ENCODE measurements at places on chromosomes 12 and 14.

DNA sequence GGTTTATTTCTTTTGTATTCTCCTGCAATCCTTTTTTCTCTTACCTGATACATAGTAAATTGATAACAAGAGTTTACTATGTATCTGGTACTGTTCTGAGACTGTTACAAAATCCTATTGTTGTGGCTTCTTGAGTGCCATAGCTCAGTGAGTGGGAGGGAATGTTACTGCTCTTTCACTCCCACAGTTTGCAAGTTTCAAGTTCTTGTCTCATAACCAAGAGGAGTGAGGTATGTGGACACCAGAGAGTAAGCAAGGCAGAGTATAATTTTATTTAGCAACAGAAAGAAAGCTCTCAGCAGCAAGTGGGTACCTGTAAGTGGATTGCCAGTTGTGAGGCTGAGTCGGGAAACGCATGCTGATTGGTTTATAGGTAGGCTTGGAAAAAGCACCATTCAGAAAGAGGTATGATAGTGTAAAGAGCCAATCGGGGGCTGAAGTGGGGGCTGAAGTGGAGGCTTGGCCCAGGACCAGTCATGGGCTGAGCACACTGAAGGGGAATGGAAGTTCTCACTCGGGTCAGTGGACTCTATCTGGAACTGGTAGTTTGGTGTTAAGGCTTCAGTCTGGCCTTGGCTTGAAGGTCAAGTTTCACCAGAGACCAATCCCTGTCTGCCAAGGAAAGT is 850.8 kb downstream of the TMTC2 start:
- no peak for DNase-seq

DNA sequence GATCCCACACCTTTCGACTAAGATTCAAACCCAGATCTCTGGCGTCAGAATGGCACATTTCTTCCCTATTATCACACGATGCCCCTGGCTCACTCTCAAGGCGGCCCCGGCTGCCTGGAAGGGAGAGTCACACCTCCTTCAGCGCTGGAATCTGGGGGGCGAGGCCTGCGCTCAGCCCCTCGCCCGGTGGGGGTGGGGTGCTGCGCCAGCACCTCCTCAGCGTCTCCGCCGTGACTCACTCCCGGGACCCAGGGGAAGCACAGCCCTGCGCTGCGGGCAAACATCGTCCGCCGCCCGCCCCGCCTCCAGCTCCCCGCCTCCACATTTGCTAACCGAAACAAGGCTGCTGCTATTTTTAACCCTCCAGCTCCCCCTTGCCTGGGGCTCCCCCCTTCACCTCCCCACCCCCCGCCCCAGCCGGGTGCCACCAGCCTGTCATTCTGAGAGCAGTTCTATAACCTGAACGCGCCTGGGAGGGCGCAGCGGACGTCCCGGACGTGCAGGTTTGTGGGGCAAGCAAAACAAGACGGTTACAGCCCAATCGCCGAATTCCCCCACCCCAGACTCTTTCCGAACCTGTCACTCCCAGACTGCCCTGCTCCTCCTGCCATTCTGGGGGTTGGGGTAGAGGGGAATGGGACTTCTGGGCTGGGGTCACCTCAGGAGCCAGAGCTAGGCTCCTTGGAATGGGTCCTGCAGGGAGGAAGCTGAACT is 6.7 kb downstream of the HDAC7 start:
- peak; percentile 85 for DNase-seq

DNA sequence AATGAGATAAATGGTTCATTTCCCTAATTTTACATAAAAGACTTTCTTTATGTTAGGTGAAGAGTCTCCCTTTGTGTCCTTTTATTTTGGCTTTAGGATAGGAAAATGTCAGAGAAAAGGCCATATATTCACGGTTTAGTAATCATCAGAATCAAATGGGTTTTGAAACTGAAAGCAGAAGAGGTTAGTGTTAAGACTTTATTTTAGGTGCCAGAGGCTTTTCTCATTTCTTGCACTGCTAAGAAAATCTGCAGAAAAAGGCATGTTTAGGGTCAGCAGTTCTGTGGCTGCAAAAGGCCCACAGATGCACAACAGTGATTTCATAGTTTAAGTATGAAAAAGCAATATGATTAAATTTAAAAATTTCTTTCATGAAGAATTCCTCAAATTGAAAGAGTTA is 80.4 kb upstream of the SINHCAF start:
- DNase-seq = no peak

DNA sequence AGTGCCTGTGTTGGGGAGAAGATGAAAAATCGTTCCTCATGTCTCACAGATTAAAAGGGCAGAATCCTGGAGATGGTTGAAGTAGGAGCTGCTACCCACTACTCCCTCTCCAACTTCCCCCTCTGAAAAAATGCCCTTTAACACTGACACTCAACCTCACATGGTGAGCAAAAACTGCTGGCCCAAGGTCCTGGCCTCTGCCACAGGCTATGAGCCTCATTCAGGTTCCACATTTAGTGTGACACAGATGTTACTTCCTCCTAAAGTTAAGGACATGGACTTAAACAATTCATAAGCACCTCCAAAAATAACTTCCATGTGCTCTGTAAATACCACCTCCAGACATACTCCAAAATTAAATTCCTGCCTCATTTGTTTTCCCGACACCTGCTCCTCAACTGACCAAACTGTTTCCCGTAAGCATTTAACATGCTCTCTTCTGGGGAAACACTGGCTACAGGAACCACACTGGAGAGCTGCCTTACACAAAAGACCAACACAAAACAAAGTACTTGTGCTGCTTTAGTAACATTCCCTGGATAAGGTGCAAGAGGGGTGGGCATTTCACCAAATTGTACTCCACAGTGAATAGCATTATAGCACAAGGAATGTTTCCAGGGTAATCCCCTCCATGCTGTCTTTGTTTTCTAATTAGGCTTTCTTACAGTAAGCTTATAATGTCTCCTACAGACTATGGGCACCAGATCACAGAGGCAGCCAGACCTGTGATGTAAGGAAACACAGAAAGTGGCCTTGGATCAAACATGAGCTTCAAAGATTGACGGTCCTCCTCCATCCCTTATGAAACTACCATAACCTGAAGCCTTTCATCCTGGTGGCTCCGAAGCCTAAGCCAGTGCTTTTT is 57.0 kb downstream of the PHLDA1 start:
- DNase-seq = no peak

GRCh38 chr14:77808250-77808649 is 8.3 kb downstream of the ADCK1 start:
- DNase-seq = no peak

GRCh38 chr12:30908722-30909348 is 17.7 kb upstream of the TSPAN11 start:
- DNase-seq = no peak

- no peak for DNase-seq
Observed at GRCh38 chr12:56034586-56035332, 7.0 kb upstream of the RPS26 start.

DNA sequence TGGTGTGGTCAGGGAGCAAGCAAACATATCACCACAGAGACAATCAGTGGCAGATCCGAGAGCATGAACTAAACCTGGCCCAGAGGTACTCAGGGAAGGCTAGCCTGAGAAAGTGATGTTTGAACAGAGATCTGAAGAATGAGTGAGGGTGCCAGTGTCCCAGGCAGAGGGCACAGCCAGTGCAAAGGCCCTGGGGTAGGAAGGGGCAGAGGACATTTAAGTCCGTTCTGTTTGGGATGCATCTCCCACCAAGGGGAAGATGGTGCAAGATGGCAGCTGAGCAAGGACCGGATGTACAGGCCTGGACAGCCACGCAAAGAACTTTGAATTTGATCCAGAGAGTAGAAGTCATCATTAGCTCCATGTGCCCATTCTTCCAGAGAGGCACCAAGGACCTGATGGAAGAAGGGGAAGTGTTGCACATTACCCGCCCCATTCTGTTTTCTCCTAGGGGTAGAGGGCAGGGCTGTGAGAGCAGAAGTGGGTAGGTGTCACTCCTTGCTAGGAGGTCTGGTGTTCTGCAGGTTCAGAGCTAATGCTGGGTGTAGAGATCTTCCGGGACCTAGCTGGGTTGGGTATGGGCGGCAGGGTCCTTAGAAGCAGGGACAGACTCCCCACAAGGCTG is 3.9 kb downstream of the DTX1 start:
- DNase-seq = no peak

DNA sequence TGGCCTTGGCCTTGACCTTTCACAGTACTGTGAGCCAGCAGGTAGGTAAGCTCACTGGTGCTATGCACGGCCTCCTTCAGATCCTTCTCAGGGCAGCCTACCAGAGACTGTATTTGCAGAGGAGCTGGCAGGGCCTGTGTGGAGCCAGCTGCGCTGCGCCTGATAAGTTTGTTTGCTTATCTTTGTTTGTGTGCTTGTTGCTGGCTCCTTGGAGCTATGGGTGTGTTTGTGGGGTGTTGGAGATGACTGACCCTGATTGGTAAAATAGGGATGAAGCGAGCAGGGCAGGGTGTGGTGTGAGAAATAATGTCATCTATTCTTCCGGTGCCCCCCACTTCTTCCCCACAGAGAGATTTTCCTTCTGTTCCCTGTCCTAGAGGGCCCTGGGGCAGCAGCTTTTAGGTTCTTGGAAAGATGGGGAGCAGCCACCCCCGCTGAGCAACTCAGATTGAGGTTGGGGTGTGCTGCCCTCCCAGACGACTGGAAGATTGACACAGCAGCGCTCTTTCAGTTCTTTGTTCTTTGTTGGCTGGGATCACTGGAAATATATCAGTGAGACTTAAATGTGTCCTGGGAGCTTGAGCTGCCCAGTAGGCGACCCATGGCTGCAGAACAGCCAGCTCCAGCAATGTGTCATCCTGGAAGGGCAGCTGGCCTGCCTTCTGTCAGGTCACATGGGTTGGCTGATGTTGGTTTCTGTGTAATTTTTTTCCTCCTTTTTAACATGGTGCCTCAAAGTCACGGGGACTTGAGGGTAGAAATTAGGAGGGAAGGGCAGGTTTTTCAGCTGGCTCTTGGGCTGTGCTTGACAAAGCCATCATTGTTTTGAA is 19.6 kb downstream of the MLXIP start:
- no peak for DNase-seq

DNA sequence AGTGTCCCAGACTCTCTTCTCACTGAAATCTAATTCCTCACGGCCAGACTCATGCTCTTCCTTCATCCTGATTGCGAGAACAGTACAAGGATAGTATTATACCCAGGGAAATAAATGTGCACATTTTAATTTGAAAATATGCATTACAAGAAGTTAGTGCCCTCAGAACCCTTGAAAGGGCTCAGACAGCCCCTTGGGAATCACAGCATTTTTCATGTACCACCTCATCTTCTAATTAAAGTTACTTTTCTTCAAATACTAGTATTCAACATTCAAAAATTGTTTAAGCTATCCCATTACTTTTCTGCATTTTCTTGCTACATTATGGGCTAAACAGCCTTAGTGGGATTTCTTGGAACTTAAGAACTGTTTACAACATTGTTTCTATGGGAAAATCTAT is 1.7 kb upstream of the APPL2 start:
- DNase-seq = no peak

GRCh38 chr12:119691202-119691810 is 23.4 kb downstream of the PRKAB1 start:
- DNase-seq = no peak

DNA sequence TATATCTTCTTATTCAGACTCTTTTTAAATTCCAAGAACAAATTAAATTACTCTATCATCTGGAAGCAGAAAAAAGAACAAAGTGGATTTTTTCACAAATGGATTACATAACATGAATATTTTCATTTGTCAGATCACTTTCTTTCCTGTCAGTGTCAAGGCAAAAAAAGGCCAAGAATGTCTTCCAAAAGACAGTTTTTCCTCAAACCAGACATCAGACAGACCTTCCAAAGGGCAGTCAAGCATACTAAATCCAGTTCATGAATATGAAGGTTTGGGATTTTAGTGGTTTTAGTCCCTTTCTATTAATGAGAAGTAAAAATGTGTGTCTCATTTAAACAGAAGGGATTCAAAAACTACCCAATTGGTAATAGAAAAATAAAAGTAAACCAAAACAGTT is 336.0 kb downstream of the CEP128 start:
- no peak for DNase-seq

DNA sequence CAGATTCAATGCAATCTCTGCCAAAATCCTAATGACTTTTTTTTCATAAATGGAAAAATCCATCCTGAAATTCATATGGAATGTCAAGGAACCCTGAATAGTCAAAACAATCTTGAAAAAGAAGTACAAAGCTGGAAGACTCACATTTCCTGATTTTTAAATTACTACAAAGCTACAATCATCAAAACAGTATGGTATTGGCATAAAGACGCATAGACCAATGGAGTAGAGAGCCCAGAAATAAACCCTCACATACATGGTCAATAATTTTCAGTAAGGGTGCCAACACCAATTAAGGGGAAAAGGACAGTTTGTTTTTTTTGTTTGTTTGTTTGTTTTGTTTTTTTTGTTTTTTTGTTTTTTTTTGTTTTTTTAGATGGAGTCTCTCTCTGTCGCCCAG is 4.6 kb upstream of the RD3L start:
- DNase-seq = no peak

DNA sequence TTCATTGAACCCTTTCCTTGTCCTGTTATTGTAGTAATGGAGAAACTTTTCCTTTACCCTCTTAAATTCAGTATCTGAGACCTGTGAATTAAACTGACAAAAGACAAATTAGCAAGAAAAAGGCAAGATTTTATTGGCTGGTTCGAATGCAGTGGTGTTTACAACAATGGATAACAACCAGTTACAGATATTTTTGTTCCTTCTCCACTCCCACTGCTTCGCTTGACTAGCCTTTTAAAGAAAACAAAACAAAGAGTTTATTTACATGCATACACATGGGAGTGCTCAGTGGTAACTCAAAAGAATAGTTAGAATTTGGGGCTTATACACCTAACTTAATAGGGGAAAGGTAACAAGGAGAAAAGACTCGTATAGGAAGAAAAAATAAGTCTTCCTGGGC is 37.0 kb upstream of the HECTD1 start:
- no peak for DNase-seq
